ENCODE measurements at places on chromosomes 1 and 21.

DNA sequence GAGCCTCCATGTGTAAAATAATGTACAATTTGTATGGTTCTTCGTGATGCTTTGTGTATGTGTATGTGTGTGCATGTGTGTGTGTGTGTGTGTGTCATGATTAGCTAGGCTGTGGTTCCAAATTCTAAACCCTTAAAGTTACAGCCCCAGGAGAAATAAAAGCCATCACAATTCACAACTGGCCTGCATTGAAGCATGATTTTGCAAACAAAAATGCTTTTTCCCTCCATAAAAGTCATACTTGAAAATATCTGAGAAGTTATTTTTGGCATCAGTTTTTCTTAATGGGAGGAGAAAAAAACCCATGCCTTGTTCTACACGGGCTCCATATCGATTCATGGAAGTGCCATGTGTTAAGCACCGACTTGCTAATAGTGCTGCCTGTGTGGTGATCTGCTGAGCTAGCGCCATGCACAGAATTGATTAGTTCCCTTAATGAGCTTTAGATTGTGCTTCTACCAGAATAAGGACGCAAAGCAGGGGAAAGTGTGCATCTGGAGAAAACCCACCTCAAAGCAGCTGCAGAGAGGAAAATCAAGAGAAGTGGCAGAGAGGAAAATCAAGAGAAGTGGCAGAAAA lies 207.3 kb downstream of the DSCAM start:
- DNase-seq, result no peak

GRCh38 chr1:202316186-202316585 lies 25.6 kb downstream of the UBE2T start:
- no peak for DNase-seq

- no peak for DNase-seq
Observed at GRCh38 chr1:113095790-113096455, 22.9 kb downstream of the LRIG2 start.

GRCh38 chr1:193299038-193299437 lies 112.6 kb upstream of the B3GALT2 start:
- DNase-seq, result no peak

- no peak for DNase-seq
Observed at GRCh38 chr1:173202424-173203145, 4.5 kb downstream of the TNFSF4 start.

- no peak for DNase-seq
Observed at GRCh38 chr1:162168261-162168660, 98.8 kb downstream of the NOS1AP start.

All from stimulated activated CD8-positive, alpha-beta memory T cell treated with anti-CD3 and anti-CD28 coated beads, Interleukin-12 subunit alpha, Interleukin-12 subunit beta, amount 100 ng/mL, for 4 hours (primary cell).